Hindlimb muscle (tissue), 1 donor: ENCODE measurements at places on chromosomes 1 and 21. TPM values are rescaled to one million over a fixed set of nuclear protein-coding genes. Genes with fewer than 3 reads are reported as not detected.
A peak's percentile ranks its signal among the peaks of the same experiment; 100 is the strongest.

DNA sequence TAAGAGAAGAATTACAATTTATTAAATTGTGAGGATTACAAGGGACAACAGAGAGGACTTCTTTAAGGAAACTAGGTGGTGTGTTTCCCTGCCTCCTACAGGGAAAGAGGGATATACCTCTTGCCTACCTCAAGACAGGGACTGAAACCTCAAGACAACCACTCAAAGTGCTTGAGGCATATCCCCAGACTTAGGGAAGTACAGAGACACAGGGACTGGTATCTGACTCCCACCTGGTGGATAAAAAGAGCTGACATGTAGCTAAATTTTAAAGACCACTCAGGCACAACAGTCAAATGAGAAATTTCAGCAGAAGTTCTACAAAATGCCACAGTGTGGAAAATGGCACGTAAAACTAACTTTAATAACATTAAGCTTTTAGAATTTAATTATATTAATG, 21.3 kb downstream of the DENND2C start:
- no peak for DNase-seq

DNA sequence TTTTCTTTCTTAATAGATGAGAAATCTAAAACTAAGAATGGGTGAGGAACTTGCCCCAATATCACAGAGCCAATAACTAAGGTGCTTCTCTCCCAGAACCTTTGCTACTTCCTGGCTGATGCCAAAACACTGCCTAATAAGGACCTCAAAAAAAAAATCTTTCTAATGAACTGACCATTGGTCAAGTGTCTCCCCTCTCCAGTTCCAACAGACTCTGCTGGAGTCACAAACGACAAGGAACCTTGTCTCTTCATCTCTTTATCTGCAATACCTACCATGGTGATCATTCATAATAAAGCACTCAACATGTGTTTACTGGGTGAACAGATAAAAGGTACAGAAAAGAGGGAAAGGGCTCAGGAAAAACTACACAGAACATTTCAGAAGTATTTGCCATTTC, 197.4 kb downstream of the LTN1 start:
- DNase-seq = no peak

- no peak for DNase-seq
Measured at GRCh38 chr1:226378071-226378470, 29.8 kb downstream of the PARP1 start.

DNA sequence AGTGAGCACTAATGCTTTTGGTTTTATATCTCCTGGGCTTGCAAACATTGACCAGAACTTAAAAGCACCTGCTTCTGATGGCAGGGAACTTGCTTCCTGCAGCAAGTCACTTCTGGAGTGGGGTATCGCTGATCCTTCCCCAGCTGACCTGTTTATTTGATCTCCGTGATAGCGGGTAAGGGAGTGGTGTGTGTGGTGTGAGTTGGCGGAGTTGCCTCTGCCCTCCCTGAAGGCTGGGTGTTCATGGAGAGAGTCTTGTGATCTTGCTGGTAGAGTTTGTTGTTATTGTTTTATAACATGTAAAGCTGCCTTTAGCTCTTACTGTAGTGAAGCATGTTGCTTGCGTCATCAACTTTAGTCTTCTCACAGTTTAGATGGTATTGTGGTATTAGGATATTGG, 3.9 kb downstream of the MFN2 start:
- DNase-seq = no peak

- DNase-seq = no peak
Measured at GRCh38 chr1:234429434-234429806, 49.6 kb downstream of the TARBP1 start.

DNA sequence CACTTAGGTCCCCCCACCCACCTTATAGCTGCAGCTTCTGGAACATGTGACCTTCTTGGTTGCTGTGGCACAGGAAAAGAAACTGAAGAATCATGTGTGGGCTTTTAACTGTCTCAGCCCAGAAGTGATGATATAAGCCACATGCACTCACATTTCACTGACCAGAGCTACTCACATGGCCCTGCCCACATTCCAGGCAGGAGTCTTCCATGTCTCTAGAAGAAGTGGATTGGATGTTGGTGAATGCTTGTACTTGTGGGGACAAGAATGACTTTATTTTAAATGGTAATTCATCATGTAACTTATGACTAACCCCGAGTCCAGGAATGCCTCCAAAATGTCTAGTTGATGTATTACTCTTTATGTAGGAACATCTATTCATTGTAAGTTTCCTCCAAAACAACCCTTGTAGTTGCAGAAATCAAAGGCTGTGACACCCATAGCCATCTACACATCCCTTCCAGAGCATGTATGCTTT, 15.8 kb upstream of the CAMK1G start:
- no peak for DNase-seq

- DNase-seq = no peak
Measured at GRCh38 chr21:42042651-42043050, 28.5 kb upstream of the UMODL1 start.

Gene KCND3
- 2.1 TPM for polyA plus RNA-seq

DNA sequence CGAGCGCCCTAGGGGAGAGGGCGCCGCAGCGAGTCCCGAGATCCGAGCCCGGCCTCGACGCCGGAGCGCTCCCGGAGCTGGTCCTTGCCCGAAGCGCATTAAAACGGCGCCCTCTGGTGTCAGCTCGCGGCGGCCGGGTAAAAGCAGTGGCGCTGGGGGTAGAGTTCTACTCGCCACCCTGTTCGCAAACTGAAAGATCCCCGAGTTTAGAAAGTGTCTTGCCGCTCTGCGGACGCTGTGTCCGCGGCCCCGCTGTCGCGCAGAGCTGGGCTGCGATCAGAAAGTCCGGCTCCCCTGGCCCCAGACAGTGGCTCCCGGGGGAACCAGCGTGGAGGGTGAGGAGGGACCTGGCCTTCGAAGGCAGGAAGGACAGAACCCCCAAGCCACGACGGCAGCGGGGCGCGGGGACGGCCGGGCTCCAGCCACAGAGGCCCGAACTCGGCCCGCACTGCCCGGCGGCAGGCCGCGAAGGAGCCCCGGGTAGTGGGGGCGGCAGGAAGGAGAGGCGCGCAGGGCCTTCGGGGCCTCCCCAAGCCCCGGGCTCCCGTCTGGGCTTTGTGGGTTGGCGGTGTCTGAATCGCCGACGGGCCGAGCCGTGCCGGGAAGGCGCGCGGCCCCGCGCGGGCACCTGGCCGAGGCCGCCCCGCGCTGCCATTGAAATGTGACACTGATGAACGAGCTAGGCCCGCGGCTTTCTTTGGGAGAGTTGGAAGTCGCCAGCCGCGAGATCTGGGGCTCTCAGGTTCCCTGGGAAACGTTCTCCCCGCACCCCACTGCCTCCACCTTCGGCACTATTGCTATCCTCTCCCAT, 39.1 kb upstream of the NFIA start:
- peak; percentile 92 for DNase-seq

- no peak for DNase-seq
Measured at GRCh38 chr1:27557596-27558340, 46.2 kb downstream of the AHDC1 start.

- DNase-seq = no peak
Measured at GRCh38 chr1:67189953-67190352, 23.7 kb downstream of the IL23R start.

DNA sequence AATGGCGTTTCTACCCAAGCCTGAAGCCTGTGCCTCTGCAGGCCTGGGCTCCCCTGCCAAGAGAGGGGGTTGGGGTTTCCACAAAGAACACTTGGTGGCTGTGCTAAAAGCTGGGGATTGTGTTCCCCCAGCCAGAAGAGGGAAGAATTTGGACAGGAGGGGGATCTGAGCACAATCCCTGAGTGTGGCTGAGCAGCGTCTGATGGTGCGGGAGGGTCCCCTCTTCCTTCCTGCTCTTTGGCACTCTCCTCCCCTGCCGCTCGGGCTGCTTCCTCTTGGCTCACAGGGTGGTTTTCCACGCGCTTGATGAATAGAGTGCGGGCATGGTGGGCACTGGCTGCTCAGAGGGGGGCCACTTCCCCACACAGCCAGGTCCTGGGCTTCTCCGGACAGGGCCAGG, 3.7 kb downstream of the GPR37L1 start:
- no peak for DNase-seq

- no peak for DNase-seq
Measured at GRCh38 chr21:39581414-39581813, 31.3 kb upstream of the B3GALT5 start.

- peak; percentile 85 for DNase-seq
Measured at GRCh38 chr1:218345673-218346390, 696 bp downstream of the TGFB2 start.

Gene PDZK1
- polyA plus RNA-seq = 1.1 TPM

DNA sequence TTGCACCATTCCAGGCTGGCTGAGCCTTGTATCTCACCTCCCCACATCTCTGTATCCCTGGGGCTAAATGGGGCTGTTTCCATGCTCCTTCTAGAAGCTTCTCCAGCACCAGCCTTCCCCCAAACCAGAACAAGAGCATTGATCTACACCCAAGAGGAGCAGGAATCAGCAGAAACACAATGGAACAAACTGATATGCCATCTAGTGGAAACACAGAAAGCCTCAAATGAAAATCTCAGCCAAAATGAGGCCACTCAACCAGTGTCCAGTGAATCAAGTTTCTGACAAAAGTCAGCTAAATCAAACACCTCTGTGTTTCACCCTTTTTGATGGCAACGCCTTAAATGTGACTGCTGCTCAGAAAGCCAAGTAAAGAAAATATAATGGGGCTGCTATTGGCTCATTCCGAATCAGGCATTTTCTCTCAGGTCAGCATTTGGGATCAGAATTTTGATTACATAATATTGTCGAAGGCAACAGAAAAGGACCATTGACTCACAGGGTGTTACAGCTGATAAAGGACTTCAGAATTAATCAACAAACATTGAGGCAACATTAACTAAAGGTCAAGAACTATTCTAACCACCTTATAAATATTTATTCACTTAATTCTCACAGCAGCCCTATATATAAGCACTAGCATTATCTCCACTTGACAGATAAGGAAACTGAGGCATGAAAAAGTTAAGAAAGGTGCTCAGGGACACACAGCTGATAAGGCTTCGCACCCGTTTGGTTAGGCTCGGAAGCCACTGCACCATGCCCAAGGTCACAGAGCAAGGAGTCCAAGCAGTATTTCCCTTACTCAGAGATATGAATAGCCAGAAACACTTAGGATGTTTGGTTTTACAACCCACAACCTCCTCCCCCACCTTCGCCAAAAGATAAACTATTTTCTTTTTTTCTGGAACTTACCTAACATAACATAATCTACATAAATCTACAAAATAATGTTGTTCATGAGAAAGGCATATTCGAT, 85.8 kb upstream of the KCNJ15 start:
- DNase-seq = no peak

Gene GSTM1
- polyA plus RNA-seq = 50.6 TPM

- no peak for DNase-seq
Measured at GRCh38 chr1:12499539-12500240, 118.3 kb downstream of the DHRS3 start.

Gene SLC35F3
- polyA plus RNA-seq = 0.58 TPM

Gene TEKT2
- 0.44 TPM for polyA plus RNA-seq

DNA sequence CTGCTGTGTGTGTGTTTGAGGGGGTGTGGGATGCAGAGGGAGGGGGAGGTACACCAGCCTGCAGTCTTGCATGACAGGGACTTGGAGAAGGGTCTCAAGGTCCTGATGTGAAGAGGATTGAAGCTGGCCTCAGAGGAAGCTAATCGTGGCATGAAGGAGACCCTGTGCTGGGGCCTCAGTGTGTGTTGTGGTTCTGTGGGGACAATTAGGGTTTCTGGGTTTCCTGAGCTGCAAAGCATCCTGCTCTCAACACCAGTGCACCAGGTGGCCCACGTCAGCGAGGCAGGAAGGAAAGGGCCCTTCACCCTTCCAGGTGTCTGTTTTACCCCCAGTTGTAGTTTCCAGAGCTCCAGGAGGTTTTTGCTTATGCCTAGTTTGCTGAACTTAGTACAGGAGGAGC, 52.8 kb downstream of the TENT5C start:
- DNase-seq = no peak

Gene PLPPR4
- 8.8 TPM for polyA plus RNA-seq

DNA sequence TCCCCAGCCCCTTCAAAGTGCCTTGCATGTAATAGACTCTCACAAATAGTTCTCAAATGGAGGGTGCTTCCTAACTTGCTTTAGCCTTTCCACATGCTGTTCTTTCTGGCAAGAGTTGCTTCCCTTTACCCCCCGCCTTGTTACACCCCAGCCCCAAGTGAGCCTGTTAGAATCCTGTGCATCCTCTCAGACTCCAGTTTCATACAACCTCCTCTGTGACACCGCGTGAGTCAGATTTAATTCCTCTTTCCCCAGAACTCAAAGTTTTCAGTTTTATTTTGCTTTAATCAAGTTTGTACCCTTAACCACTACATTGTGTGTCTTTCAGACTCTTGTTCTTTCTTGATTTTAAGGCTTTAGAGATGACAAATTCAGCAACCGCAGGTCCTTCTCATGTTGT, 234.5 kb upstream of the HOOK1 start:
- DNase-seq = no peak

DNA sequence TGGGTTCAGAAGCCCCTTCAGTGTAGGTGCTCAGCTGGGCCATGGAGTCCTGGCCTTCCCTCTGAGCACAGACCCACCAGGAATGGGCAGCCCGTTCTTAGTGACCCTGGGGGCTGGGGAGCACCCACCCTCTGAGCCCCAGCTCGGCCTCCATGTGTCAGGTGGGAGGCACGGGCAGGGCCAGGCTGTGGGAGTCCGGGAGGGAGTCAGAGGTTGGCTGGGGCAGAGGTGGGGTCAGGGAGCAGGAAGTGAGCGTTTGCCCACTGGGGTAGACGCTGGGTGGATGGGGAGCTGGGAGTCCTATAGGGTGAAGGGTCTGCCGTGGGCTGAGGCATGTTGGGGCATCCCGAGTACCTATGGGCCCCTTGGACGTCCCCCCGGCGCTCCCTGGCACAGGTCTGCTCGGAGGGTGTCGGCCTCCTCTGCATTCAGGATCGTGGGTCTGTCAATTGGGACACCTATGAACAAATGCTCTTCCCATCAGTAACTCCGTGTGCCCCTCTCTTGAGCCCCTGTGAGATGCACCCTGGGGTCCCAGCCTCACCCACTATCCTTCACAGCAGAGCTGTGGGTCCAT, 30.5 kb downstream of the COL18A1 start:
- no peak for DNase-seq
